ENCODE measurements at places on chromosomes 6 and 20.

DNA sequence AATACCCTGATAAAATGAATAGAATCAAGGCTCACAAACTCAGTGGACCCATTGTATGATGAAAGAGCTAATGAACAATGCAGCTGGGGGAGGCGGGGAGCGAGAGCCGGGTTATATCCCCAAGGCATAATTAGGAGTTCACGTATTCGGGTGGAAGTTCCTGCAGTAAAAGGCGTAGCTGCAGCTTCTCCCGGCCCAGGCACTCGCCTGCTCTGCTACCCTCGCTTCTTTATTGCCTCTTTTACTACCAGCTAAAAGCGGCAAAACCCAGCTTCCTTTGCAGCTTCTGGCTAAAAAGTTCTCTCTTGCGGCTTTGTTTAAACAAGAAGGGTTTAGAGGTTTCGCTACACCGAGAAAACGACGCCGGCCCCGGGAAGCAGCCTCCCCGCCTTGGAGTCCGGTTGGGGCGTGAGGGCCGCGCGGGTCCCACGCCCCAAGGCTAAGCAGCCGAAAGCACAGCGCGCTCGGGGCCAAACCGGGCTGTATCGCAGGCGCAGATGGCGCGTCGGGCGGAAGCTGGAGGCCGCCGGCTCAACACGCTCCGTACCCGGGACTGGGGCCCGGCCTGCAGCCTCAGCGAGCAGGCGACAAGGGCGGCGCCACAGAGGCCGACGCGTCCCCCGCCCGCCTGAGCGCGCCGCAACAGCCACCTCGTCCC lies 1.6 kb downstream of the ZBTB2 start:
- peak; percentile 84 for DNase-seq

DNA sequence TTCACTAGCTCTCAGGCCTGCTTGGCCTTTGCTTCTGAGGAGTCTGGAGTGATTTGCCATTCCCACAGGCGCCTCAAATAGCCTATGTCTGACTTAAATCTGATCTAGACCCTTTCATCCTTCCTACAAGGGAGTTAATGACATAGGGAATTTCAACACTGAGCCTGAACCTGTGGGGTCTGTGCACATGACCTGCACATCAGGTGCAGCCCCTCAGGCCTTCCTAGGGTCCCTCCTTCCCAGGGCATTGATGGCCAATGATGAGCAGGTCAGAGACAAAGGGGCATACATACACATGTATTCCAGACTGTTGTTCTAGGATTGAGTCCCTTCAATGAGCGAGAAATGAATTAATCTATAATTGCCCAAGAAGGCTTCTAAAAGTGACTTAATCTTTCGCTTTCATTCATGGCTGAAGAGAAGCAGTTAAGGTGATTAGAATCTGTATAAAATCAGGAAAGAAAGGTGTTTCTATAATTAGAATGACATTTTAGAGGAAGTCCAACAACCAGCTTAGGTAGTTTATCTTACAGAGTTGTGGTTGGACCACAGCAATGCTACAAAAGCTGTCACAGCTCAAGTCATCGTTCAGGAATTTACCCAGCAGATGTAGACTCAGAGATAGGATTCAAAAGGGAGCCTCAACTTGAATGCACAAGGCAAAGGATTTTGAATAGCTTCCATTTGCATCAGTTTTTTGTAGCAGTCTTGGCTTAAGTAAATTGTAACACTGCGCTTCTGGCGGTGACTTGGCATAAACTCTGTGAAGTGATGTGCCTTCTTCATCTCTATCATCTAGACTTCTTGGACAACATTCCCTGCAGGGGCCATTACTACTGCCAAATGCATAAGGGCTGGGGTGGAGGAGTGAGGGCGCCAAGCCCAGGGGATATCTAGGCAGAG lies 27.0 kb upstream of the TBC1D7 start:
- DNase-seq: peak; percentile 69

DNA sequence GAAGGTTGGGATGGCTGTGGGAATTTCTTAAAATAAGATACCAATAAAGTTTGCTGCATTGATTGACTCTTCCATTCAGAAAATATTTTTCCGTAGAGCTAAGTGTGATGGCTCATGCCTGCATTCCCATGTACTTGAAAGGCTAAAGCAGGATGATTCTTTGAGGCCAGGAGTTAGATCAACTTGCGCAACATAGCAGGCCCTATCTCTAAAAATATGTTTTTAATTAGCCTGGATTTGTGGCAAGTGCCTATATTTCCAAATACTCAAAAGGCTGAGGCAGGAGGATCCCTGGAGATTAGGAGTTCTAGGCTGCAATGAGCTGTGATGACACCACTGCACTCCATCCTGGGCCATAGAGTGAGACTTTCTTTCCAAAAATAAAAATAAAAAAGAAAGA lies 431.2 kb upstream of the PTCHD4 start:
- DNase-seq: peak; percentile 51

DNA sequence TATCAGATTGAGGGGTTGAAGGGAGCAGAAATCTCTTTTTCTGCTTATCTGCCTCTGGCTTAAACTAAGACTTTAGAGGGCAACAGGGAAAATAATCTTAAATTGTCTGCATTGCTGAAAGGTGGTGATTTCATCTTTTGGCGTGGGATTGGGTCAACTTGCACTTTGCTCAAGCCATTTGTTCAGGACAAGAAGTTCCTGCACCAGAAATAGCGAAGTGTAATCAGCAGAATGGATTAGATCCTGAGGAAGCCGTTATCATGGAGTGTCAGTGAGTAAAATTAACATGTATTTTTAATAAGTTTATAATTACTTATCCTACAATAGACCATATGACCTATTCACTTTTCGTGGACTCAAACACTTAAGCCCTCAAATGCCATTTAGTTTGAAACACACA lies 249.3 kb downstream of the CD83 start:
- DNase-seq: no peak

- DNase-seq: no peak
These were observed 136.9 kb downstream of the TRMT11 start for GRCh38 chr6:126123226-126123625.

- DNase-seq: peak; percentile 95
These were observed 193.7 kb downstream of the GJA10 start for GRCh38 chr6:90088009-90088408.
